Endodermal cell (in vitro differentiated cells): ENCODE measurements at places on chromosomes 2 and 18. TPM values are rescaled to one million over a fixed set of nuclear protein-coding genes. Genes with fewer than 3 reads are reported as not detected.

GRCh38 chr18:40148960-40149359, 1806.1 kb upstream of the PIK3C3 start:
- no peak for DNase-seq

Gene OBSL1
- 156 to 306 TPM (median 161 TPM) in 3 replicates for total RNA-seq

Gene SCN2A
- total RNA-seq, result 0.20 and 0.25 TPM in 2 replicates

DNA sequence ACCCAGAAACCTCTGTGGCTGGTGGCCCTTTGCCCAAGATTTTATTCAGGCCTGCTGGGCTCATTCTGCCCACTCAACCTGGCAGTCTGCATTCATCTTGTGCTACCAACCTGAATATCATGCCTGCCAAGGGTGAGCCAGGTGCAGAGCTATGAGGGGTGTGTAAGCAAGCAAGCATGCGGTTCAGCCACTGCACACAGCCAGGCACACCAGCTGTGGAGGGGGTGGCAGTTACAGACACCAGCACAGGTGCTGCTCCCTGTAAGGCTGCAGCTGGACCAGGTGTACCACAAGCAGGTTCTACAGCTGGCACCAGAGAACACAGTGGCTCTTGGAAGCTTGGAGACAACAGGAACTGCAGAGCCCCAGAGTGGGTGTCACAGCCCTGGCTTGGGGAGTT, 633.2 kb downstream of the FBXO15 start:
- no peak for DNase-seq

DNA sequence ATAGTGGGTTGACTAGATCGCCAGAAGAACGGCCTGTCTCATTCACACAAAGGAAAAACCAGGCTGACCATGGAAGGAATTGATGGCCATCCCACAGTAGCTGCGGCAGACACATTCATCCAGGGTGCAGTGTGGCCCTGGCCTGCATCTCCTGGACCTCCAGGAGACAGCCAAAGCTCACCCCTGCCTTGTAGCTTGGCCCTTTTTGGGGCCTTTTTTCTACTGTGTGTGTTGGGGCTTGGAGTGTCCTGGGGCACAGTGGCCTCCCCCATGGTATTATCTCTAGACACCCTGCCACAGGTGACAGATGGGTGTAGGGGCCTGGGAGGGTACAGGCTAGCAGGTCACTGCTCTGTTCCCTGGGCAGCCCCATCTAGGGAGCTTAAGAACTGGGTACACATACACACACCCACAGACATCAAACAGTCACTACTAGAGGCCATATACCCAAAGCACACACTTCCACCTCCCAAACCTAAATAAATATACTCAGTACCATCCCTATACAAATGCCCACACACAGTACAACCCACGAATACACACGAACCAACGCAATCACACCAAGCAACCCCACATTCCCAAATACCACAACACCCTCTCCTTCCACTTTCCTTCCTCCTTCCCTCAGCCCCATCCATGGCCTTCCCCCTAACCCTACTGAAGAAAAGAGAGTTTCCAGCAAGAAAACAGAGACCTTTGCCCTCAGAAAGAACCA, 8.6 kb downstream of the EN1 start:
- DNase-seq, result no peak

Gene TSGA10
- total RNA-seq, result 6.5 to 8.4 TPM (median 7.8 TPM) in 3 replicates

GRCh38 chr18:35438480-35439234, 59.1 kb downstream of the INO80C start:
- DNase-seq, result peak; percentile 80

- no peak for DNase-seq
Observed at GRCh38 chr2:177430411-177430810, 37.8 kb downstream of the AGPS start.

DNA sequence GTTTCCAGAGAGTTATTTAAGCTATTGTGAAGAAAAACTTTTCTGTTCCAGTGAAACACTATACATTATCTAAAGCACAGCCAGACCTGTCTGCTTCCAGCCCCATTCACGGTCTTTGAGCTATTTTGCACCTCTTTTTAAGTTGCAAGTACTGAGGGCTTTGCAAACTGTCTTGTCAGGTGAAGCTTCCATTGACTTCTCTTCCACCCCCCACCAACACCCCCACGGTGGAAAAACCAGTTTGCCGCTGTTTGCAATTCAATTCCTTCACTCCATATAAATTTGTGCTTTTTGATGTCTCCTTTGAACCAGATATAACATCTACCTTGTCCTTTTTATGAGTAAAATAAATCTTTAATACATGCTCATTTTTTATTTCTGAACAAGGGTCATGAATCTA, 15.7 kb downstream of the B3GNT7 start:
- peak; percentile 75 for DNase-seq

Gene CDH7
- total RNA-seq, result 0.17 to 0.28 TPM (median 0.18 TPM) in 3 replicates

DNA sequence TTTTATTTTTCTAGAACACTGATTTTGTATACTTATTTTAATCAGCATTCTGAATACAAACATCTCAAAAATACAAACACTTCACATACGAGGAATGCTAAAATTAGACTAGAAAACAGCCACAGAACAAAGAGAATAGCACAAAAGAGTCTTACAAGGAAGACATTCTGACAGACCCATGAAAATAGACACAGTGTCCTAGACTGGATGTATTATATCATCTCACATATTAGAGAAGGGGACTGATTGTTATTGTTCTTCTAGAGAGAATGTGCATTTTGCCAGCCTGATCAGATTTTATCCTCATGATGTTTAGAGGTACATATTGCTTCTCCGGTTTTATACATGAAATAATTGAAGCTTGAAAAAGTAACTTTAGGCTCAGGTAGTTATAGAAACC, 357.9 kb downstream of the DPP10 start:
- no peak for DNase-seq

GRCh38 chr18:23664674-23665073, 2.0 kb upstream of the ANKRD29 start:
- no peak for DNase-seq

- DNase-seq, result peak; percentile 72
Observed at GRCh38 chr2:222025881-222026271, 272.9 kb downstream of the PAX3 start.

Gene SLC4A5
- 2.0 to 2.5 TPM (median 2.5 TPM) in 3 replicates for total RNA-seq

Gene PCARE
- 0.09 and 0.11 TPM in 2 replicates for total RNA-seq

DNA sequence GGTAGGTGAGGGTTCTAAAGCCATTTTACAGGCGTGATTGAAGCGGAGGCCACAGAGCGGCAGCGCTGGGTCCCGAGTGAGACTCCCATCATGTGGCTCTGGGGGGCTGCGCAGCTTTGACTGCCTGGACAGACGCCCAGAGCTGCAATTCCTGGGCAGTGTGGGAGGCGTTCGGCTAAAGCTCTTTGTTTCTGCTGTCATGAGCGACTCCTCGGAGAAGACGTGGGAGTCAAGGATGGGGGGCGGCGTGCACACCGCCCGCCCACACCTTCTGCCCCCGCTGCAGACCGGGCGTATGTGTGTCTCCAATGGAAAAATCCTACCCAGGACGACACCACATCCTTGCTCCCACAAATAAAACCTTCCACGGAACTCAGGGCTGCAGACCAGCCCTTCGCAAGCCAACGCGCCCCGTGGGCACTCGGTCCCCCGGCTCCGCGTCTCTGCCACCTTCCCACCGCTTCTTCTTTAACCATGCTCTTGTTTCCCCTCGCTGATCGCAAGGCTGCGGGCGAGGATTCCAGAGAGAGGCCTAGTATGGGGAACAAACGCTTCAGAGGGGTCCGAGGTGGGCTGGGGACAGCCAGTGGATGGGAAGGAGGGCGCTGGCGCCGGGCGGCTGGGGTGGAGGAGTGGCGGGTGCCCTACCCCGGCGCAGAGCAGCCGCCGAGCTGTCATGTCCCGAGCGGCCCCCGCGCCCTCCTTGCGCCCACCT, 680 bp upstream of the LBH start:
- DNase-seq, result peak; percentile 85

DNA sequence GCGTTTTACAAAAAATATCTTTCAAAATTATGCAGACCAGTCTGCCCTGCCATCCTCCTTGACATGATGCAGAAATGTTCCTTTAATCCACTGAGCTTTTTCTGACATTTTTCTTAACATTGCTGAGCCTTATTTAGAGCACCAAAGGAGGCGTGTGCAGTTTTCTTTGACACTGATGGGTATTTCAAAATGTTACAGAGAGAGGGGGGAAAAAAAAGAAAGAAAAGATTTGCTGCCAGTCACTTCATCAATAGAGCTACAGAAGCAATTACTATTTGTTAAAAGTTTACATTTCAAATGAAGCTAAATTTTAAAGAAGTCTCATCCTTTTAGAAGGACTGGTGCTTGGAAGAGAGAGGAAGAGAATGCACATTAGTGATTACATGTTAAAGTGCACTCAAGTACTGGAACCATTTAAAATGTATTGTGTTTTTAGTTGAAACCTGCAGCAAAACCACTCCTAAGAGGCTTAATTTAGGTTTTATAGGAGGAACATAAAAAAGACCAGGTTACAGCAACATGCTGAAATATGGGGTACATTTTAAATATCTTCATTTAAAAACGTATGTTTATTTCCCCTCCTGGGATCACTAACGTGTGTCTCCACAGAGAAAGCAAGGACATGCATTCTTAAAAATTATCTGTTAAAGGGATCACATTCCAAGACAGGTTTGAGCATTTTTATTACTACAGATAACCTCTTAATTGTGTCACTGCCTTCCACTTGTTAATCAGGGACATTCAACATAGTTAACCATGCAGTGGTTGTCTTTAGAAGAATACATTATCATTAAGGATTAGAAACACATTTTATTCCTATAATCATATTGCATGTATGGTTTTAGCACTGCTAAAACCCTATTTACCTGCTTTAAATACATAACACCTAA, 258.4 kb downstream of the MEIS1 start:
- no peak for DNase-seq

Gene SP5
- 32.9 to 84.7 TPM (median 60.3 TPM) in 3 replicates for total RNA-seq

- DNase-seq, result no peak
Observed at GRCh38 chr2:214019229-214019972, 391.5 kb upstream of the VWC2L start.

Gene ARHGAP28
- 122 and 133 TPM in 2 replicates for total RNA-seq

DNA sequence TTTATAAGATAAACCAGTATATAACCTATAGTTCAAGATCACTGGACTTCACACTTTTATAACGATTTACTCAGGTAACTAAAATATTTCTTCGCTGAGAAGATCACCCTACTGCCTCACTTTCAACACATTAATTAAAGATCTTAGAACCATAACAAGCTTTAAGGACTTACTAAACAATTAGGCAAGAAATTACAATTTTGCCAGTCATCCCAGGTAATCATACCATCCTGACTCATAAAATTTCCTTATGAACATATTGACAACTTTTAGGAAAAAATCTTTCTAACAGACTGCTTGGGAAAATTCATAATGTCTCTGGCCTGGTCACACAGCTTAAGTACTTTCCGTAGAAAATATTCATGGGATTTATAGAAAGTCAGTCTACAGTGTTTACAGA, 223.2 kb downstream of the NRXN1 start:
- DNase-seq, result no peak

- DNase-seq, result no peak
Observed at GRCh38 chr2:38698467-38699003, 32.6 kb downstream of the GALM start.

GRCh38 chr2:30255466-30256408, 24.4 kb downstream of the LBH start:
- DNase-seq, result no peak

Gene SMYD1
- total RNA-seq, result 0.21 TPM in 1 of 3 replicates, not detected in the others

DNA sequence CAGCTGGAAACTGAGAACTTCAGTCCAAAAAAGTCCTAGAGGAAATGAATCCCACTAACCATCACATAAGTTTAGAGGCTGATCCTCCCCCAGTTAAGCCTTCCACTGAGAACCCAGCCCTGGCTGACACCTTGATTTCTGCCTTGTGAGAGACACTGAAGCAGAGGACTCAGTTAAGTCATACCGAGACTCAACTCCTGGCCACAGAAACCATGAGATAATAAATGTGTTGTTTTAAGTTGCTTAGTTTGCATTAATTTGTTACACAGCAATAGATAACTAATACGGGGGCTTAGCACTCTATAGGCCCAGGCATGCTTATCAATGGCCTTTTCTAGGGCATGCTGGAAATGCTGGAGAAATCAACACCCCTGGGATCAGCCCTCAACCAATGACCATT, 3.4 kb upstream of the ADD2 start:
- no peak for DNase-seq

DNA sequence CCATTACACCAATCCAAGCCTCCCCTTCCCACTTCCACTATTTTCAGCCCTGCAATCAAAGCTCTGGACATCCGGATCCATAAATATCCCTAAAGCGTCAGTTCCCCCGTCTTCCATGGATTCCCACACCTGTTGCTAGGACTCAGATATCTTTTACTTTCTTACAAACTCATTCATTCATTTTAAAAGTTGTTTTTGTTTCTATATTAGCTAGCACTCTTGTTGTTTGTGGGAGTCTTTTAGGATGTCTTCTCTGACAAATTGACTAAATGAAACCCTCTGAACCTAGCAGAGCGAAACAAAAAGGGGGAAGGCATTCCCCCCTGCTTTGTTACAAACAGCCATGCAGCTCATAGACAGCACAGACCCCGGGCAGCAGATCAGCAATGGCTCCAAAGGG, 9.0 kb upstream of the NBAS start:
- no peak for DNase-seq

Gene PROM2
- total RNA-seq, result 1.8 to 2.4 TPM (median 2.3 TPM) in 3 replicates

GRCh38 chr18:9130195-9130594, 6.4 kb upstream of the ANKRD12 start:
- DNase-seq, result no peak

Gene ABCG5
- not detected in 2 replicates for total RNA-seq

DNA sequence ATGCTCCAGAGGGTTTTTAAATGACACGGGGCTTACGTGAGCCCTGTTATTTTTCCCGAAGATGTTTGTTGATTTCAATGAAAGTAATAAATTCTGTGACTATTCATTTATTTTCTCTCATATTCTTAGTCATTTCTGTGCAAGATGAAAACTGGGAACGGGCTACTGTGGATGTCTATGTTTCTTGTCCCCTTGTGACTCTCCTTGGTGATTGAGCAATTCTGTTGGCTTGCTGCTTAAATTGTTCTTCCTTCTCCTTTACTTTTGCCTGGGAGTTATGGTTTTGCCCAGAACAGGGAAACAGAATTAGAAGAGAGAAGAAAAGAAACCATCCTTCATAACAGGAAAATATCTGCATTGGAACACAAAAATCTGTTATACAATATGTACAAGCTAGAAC, 508.2 kb upstream of the DSEL start:
- DNase-seq, result no peak

Gene TEX261
- total RNA-seq, result 8.2 to 22.0 TPM (median 13.3 TPM) in 3 replicates

DNA sequence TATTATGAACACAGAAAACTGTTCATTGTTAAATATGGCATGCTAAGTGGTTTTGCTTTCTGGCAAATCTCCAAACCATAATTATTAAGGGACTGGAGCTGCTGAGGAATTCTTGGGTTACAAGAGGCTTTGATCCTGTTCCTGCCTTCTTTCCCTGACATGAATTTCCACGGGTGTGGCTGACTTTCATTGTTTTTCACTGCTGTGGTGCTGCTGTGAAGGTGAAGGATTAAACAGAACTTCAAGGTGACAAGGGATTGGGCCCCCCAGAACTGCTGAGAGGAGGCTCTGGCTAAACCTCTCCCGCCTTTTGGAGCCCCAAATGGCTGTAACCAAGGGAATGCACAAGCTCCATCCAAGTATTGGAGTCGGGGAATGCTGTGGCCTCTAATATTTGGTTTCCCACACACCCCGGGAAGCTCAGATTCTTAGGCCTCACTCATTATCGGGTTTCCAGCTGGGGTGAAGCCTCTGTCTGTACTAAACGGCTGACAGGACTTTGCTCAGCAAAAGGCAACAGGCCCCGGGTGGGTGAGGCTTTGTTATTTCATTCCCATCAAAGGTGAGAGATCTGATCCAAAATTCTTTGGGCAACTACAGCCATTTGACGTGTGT, 29.0 kb upstream of the ZFP36L2 start:
- no peak for DNase-seq

- peak; percentile 84 for DNase-seq
Observed at GRCh38 chr2:25341753-25342371, at the start of gene DNMT3A. Gene DNMT3A (minus strand): TSS chr2:25341925. CDS start chr2:25313984, 27,941 bp downstream.
